ENCODE measurements at places on chromosomes 16 and 17.

- DNase-seq: no peak
Observed at GRCh38 chr17:78878871-78879527, 24.0 kb downstream of the CEP295NL start.

- DNase-seq: no peak
Observed at GRCh38 chr16:14572535-14572934, 57.5 kb downstream of the PARN start.

GRCh38 chr17:14332331-14332730 lies 31.4 kb downstream of the HS3ST3B1 start:
- no peak for DNase-seq

GRCh38 chr17:79205688-79206205 lies 131.1 kb downstream of the ENGASE start:
- no peak for DNase-seq

- peak; percentile 41 for DNase-seq
Observed at GRCh38 chr17:76585649-76586593, at the start of gene ST6GALNAC2. TSS of gene ST6GALNAC2 (minus strand) at chr17:76585860. CDS start at chr17:76585808, 52 bp downstream.

DNA sequence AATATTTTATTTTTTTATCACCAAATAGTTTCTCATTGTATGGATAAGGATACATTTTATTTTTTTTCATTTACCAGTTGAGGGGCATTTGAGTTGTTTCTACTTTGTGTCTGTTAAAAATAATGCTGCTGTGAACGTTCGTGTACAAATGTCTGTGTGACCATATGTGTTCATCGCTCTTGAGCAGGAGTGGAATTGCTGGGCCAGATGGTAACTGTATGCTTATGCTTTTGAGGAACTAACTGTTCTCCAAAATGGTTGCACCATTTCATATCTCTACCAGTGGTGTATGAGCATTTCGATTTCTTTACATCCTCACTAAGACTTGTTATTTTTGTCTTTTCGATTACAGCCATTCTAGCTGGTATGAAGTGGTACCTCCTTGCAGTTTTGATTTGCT lies 212.5 kb upstream of the N4BP1 start:
- DNase-seq: no peak

- DNase-seq: peak; percentile 54
Observed at GRCh38 chr16:11640987-11641817, 27.1 kb upstream of the SNN start.

GRCh38 chr17:66637491-66637890 lies 197.4 kb upstream of the CACNG5 start:
- no peak for DNase-seq

GRCh38 chr17:35064516-35065215 lies 1.2 kb upstream of the RFFL start:
- no peak for DNase-seq

GRCh38 chr17:37570527-37571093 lies 38.6 kb downstream of the SYNRG start:
- DNase-seq: no peak

DNA sequence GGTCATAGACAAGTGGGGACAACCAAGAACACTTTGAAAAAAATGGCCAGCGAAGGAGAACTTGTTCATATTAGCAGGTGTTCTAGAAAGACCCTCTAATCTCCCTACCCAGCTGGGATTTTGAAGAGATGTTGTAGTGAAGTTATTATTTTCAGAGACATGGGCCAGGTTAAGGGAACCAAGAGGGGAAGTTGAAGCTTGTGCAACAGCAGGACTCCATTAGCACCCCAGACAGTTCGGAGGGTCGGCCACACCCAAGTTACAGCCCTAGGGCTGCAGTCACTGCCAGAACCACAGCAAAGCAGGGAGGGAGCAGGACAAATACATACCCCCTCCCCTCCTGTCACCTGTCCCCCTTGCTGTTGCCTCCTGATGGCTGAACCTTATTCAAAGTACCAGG lies 42.3 kb downstream of the WSB1 start:
- DNase-seq: no peak

DNA sequence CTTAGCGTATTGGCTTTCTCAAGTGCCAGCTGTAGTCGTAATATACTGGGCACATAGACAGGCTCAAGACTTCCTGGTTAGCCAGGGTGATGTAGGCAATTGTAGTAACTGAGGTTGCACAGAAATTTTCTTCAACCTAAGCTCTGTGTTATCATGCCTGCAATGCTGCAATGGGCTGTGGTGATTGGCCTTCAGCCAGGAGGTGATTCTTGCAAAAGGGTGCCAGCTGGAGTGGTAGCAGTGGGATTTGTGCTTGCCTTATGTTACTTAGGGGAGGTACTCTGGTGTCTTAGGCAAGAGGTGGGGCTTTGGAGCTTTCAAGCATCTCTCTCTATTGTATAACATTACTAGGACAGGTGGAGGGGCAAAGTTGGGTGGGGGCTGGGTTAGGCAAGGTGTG lies 495.1 kb downstream of the CDH11 start:
- DNase-seq: no peak

DNA sequence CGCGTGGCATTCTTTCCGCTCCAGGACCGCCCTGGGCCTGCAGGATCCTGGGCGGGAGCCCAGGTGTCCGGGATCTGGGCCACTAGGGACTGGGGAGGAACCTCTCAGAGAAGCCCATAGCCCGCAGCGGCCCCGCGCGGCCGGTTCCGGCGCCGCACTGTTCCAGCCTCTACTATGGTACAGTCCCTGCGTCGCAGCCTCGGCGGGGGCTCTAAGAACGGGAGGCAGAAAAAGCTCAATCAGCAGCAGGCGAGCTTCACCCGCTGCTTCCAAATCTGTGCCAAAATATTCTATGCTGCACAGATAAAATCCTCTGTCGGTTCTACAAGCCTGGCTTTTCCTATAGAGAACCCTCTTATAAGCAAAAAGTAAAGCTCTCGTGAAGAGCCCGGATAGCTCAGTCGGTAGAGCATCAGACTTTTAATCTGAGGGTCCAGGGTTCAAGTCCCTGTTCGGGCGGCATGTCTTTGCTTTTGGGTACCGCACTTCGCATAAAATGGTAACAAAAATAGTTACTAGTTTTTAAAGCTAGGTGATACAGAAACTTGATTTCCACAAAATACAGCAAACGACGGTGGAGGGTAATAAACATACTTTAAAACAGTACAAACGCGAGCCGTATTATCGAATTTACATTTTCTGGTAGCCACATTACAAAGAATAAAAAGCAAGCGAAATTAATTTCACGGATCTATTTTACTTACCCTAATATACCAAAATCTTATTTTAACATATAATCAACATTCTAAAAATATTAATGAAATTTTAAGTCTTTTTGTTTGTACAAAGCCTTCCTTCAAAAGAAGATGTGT lies 661 bp upstream of the ALOXE3 start:
- peak; percentile 88 for DNase-seq

DNA sequence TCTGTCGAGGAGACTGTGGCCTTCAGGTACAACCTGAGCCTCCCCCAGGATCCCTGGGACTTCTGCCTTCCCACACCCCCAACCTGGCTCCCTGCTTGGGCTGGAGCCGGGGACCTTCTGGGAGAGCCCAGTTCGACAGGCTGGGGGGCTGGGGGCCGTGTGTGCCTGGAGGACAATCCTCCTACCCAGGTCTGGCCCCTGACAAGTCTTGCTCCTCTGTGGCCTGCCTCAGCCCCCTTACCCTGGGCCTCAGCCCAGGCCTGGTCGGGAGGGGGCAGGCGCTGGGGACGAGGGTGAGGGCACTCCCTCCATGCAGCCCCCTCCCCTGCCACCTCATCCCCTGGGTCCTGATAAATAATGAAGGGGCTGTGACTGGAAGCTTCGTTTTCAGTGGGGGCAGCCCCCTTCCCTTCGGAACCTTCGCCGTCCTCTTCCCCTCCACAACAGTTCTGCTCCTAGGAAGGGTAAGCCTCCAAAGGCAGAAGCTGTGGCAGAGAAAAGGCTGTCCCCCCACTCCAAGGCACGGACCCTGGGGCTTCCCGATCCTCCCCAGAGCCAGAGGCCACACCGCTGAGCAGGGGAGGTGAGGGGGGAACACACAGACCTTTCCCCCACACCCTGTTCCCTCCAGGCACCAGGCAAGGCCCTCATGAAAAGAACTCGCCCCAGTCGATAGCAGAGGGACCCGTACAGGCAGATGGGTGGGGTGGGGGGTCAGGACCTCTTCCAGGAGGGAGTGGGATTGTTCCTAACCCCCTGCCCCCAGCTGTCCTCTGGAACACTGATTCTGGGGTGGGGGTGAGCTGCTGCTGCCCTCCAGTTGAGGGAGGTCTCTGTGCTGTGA lies 5.0 kb upstream of the BAHCC1 start:
- no peak for DNase-seq

- DNase-seq: no peak
Observed at GRCh38 chr17:83105512-83105911, 26.1 kb downstream of the METRNL start.

- peak; percentile 89 for DNase-seq
Observed at GRCh38 chr16:67562526-67562917, at the start of gene CTCF. TSS of gene CTCF (plus strand) at chr16:67562526. CDS start at chr16:67610833, 48,307 bp downstream.

- DNase-seq: no peak
Observed at GRCh38 chr17:33816842-33817617, 438.1 kb upstream of the CCL2 start.

DNA sequence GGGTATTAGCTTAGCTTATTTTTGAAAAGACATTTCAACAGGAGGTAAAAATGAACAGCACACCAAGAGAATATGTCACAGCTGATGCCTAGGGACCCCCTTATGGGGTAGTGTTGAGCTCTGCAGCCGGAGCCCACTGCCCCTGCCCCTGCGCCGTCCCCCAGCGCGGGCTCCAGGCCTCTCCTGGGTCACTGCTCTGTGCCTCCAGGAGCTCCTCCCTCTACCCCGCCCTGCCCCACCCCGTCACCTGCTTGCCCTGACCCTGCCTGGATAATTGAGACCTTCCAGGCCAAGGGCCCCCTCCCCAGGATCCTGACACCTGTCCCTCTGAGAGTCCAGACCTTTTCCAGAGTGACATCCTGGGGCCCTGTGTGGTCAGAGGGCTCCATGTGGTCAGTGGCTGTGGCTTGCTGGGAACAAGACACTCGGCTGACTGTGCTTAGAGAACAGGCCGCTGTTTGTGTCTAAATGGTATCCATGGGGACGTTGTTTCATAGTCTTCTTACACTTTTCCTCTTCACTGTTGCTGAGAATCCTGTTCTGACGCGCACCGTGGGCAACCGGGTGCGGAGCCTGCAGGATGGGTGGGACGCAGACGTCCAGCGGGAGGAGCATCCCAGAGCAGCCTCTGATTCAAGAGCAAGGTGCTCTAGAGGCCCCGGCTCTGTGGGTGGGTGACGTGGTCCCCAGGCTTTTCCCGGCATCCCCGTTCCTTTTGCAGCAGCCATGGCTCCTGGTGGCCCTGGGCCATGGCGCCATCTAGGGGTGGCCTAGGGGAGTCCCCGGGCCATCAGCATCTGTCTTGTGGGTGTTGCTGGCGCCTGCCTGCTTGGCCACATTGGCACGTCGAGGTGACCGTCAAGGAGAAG lies 20.0 kb upstream of the WFIKKN1 start:
- DNase-seq: no peak

DNA sequence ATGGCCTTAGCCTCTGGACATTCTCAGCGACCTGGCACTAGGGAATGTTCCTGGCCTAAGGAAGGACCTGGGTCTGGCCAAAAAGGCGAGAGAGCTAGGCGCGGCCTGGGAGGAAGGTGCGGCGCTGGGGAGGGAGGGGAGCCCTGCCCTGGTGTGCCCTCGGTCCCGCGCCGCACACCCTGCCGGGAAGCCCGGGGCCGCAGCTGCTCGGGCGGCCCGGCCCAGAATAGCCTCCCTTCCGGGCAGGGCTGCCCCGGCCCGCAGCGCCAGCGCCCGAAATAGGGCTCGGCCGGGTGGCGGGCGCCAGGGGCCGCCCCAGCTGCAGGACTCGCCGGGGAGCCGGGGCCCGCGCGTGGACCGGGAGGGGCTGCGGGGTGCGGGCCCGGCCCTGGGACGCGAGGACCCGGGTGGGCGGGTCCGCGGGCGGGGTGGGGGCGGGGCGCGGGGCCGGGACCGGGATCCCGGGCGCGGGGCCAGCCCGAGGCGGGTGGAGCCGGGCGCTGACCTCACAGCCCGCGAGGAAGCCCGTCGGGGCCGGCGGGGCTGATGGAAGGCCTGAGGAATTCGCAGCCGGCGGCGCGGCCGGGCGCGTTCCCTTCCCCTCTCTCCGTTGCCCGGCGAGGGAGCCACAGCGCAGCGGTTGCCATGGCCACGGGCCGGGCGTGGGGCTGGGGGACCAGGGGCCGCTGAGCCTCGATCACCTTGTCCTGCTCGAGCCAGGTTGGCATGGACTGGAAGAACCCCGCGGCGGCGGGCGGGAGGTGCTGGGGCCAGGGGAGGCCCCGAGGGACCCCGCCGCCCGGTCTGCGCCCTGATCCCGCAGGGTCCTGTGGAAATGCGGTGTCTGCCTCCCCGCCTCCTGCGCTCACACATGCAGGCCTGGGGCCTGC lies 18.1 kb downstream of the SOCS3 start:
- peak; percentile 90 for DNase-seq

GRCh38 chr17:5719976-5720375 lies 135.7 kb upstream of the NLRP1 start:
- DNase-seq: no peak

DNA sequence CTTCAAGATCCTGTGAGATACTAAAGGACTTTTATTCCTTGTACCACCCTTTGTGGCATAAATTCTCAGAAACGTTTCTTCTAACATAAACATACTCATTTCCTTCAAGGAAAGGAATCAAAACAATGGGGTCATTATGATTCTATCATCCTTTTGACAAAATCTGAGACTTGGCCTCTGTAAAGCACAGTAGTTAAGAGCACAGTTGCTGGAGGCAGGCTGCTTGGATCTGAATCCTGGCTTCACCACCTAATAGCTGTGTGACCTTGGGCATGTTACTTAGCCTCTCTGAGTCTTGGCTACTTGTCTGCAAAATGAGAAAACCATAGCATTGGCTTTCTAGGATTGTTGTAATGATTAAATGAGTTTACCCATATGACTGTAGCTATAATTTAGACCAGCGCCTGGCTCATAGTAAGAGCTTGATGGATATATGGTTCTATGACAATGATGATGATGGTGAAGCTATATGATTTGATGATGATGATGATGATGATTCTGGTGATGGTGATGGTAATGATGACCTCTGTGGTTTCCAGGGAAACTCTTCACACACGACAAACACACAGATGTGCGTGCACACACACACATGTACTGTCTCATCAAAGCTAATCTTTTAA lies 6.1 kb upstream of the KRT31 start:
- no peak for DNase-seq

- peak; percentile 65 for DNase-seq
Observed at GRCh38 chr17:14605267-14605599, 304.4 kb downstream of the HS3ST3B1 start.

DNA sequence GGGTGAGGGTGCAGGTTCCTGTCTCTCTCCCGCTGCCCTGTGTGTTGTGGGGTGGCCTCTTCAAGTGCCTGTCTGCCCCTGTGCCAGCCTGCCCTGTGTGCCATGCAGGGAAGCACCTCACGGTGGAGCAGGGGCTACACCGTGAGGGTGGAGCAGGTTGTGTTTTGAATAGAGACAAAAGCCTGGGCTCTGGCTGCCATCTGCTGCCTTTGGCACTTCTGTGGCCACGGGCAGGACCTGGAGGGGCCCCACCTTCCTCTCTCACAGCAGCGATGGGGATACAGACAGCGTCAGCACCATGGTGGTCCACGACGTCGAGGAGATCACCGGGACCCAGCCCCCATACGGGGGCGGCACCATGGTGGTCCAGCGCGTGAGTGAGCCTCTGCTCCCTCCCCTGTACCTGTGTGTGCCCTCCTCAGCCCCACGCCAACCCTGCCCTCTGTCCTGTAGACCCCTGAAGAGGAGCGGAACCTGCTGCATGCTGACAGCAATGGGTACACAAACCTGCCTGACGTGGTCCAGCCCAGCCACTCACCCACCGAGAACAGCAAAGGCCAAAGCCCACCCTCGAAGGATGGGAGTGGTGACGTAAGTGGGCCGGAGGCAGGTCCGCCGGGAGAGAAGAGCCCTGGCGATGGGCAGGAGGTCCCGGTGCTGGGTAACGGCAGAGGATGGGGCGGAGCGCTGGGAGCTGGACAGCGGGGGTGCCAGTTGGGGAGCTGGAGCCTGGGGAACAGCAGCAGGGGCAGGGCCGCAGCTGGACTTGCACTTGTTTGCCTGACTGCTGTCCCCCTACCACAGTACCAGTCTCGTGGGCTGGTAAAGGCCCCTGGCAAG lies 5.4 kb upstream of the C17orf107 start:
- no peak for DNase-seq
